ENCODE measurements at places on chromosomes 1 and 21.

- DNase-seq = no peak
Measured at GRCh38 chr21:45644041-45644906, 749 bp downstream of the PCBP3 start.

- DNase-seq = no peak
Measured at GRCh38 chr1:25806418-25806817, 6.4 kb downstream of the SELENON start.

- no peak for DNase-seq
Measured at GRCh38 chr1:6105763-6106162, 60.1 kb downstream of the KCNAB2 start.

- DNase-seq = no peak
Measured at GRCh38 chr1:59173721-59174120, 123.2 kb upstream of the FGGY start.

DNA sequence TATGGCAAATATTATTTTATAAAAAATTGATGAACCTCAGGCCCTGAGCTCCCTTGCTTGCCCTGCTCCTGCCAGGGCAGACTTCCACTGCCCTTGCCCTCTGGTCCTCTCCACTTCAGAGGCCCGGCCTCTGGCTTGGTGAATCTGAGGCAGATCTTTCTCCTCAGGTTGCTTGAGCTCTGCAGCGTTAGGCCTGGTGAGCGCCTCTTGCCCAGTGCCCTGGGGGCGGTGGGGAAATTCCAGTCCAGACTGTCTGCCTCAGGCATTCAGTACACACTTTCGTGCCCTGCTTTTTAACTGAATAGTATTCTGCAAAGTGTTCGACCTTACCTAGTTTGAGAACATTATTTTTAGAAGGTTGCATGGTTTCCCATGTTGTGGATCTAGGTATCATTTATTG, 98.2 kb downstream of the PCBP3 start:
- no peak for DNase-seq

DNA sequence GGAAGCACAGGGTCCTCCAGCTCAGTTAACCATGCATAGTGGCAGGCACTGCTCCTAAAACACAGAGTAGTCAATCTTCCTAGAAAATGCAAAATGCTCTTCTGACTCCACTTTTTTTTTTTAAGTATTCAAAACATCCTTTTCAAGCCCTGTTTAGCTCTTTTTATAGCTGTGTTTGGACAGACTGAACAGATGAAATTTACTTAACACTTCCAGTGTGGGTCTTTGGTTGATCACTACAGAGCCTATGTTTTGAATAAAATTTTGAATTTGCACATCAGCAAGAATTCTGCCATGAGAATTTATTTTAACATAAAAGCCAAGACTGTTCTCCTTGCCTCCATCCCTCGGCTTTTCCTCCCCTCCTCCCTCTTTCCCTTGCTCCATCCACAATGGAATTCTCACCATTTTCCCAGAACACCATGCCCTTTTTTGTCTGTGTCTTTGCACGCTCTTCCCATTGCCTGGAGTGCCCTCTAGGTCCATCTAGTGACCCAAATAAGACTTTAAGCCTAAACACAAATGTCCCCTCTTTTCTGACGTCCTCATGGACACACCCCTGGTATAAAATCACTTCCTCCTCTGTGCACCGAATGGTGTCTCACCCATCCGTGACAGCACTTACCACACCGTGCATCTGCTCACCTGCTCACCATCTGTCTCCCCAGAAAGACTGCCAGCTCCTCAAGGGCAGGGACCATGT, 24.0 kb upstream of the CPT2 start:
- DNase-seq = no peak

GRCh38 chr1:39905172-39905571, 3.5 kb upstream of the MYCL start:
- no peak for DNase-seq

All from NCI-H1048 (cell line).